ENCODE measurements at places on chromosomes 1 and 21.
A peak's percentile ranks its signal among the peaks of the same experiment; 100 is the strongest.

DNA sequence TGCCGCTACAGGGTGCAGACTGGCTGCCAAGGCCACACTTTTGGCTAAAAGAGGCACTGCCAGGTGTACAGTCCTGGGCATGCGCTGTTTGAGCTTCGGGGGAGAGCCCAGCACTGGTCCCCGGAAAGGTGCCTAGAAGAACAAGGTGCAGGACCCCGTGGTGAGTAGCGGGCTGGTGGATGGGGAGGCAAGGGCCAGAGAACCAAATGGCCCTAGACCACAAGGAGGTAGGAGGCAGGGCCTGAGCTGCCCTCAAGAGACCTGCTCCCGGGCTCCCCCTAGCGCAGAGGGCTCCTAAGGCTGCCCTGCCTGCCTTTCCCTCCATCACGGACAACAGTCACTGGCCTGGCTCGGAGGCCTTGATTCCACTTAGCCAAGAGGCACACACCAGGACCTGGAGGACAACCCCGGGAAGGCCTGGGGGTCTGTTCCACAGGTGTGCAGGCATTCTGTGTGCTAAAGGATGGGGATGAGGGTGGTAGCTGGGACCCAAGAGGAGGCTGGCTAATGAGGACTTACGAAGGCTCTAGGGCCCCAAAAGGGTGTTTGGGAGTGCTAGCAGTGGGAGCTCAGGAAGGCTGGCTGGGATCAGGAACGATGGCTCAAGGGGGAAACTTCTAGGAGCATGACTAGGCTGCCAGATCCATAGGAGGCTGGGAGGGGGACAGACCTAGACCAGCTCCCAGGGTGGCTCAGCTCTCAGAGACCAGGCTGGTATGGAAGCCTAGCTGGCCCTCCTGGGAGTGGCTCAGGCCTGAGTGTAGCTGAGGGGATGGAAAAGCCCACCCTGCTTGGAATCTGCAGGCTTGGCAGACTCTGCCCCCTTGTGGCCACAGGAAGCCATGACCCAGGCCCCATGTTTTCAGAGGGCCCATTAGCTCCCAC, 742 bp downstream of the ARTN start:
- peak; percentile 87 for DNase-seq

GRCh38 chr1:6483017-6483760, 8.3 kb downstream of the PLEKHG5 start:
- DNase-seq, result no peak

- no peak for DNase-seq
Observed at GRCh38 chr1:73659136-73659535, 538.8 kb downstream of the LRRIQ3 start.

GRCh38 chr1:184189361-184189760, 137.8 kb downstream of the TSEN15 start:
- DNase-seq, result no peak

DNA sequence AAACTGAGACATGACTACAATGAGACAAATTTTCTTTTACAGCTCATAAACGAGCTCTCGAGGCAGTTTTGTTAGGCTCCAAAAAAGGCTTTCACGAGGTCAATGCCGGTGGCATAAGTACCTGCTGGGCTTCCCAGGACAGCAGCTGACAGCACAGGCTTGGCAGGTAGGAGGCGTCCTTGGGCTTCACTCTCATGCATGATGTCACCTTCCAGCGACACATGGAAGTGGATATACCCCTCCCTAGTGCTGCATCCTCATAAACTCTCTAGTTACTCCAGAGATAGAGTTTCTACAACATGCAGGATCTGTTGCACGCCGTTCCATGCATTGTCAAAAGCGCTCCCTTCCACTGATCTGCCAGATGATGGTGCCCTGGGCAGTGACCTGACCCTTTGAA, 112.5 kb upstream of the PAXBP1 start:
- no peak for DNase-seq

GRCh38 chr1:59601041-59601441, 213.7 kb upstream of the HOOK1 start:
- peak; percentile 77 for DNase-seq

GRCh38 chr1:28194326-28195035, 18.0 kb upstream of the PTAFR start:
- DNase-seq, result no peak

GRCh38 chr21:38790059-38790458, 15.7 kb upstream of the ETS2 start:
- no peak for DNase-seq

DNA sequence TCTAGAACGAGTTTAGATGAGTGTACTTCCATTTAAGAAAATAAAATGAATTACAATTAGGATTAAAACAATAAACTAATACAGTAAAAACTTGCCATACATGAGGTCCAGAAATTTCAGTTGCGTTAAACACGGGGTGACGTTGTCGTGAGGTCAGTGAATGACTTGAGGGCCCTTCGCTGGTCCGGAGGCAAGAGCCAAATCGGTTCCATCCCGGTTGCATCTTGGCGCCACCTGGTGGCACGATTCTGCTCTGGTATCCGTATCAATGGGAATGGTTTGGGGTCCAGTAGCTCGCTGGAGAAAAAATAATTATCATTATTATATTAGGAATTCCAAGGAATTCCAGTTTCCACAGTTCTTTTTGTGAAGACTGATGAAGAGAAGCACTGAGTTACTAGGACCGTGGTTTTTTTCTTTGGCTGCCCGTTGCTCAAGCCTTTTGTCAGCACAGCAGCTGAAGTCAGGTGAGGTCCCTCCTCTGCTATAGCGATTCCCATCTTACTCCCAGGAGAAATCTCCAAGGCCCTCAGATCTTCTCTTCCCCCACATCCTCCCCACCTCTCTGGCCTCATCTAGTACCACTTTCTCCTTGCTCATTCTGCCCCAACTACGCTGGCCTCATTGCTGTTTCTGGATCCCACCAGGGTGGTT, 161.4 kb downstream of the SLC35F3 start:
- peak; percentile 50 for DNase-seq

GRCh38 chr1:240823357-240823756, 211.4 kb upstream of the GREM2 start:
- DNase-seq, result no peak

GRCh38 chr1:207938016-207938415, 27.1 kb upstream of the CD34 start:
- no peak for DNase-seq

GRCh38 chr1:217642455-217642854, 11.3 kb downstream of the SPATA17 start:
- no peak for DNase-seq

GRCh38 chr1:27353629-27354028, 11.8 kb downstream of the SYTL1 start:
- DNase-seq, result no peak

- no peak for DNase-seq
Observed at GRCh38 chr21:41183575-41183974, 15.6 kb downstream of the BACE2 start.
